Muscle of arm (tissue), 14 donors: ENCODE measurements at places on chromosomes 5 and 9.

GRCh38 chr9:76004526-76004925 lies 114.1 kb downstream of the PCSK5 start:
- no peak for DNase-seq

GRCh38 chr5:89065919-89066318 lies 182.9 kb upstream of the MEF2C start:
- no peak for DNase-seq

DNA sequence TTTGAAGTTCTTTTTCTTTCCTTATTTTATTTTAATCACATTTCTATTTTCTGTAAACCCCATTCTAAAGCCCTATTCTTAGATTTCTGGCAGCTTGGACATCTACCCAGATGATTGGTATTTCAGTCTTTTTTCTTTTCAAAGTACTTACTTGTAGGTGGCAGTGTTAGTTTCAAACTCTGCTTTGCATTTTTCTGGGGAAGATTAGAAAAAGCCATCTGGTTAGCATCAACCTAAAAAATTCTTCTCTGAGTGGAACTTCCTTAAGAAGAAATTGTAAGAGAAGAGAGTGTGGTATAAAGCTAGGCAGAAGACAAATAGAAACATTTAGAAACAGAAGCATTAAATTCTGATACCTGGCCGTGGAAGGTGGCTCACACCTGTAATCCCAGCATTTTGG lies 17.2 kb upstream of the TENT2 start:
- DNase-seq, result no peak

GRCh38 chr9:36903541-36904435 lies 130.3 kb downstream of the PAX5 start:
- DNase-seq, result no peak

- DNase-seq, result no peak
These were observed 15.4 kb downstream of the POC5 start for GRCh38 chr5:75701856-75702255.

DNA sequence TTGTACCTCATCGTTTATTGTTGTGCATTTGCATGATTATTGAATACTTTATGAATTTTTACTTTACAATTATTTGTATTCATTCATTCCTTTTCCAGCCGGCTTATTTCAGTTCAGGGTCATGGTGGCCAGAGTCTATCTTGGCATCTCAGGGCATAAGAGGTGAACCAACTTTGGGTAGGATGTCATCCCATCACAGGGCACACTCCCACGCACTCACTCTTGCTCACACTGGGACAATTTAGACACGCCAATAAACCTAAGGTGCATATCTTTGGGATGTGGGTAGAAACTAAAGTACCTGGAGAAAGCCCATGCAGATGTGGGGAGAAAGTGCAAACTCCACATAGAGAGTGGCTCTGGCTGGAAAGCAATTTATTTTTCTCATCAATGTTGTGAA lies 158.1 kb upstream of the MAST4 start:
- DNase-seq, result no peak

- DNase-seq, result no peak
These were observed 68.2 kb upstream of the ITGA2 start for GRCh38 chr5:52920929-52921328.

GRCh38 chr5:39400713-39401578 lies 23.8 kb downstream of the DAB2 start:
- no peak for DNase-seq
